ENCODE measurements at places on chromosomes 6 and 20.

DNA sequence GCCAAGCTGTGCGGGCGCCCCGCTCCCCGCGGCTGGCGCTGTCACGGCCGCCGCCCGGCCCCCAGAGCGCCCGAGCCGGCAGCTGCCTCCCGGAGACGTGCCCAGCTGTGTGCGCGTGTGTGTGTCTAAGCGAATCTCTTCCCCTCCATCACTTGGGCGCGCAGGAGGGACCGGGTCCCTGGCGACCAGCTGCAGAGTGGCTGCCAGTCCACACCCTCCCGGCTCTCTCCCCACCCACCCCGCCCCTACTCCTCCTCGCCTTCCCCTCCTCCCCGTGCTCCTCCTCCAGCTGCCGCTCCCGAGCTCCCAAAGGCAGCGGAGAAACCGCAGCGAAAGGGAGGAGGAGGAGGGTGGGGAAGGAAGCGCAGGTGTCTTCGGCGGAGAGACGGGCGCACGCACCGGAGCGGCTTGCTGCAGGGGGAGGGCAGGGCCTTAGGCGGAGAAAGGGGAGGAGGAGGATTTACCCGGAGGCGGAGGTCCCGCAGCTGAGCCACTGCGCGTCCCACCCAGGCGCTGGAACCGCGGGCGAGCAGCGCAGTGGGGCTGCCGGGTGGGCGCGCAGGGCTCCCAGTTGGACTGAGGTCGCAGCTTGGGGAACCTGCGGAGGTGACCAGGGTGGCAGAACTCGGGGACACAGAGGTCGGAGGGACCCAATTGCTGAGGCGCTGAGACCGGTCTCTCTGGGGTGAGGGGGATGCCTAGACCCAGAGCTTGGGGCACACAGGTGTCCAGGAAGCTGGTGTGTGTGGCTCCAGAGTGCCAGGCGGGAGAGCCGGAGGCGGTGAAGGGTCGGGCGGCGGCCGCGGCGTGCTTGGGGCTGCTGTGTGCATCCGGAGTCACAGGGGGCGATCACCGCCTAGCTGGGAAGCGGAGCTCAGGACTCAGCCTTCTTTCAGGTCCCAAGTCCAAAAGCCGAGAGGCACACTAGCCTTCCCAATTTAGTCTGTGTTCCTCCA is at the start of gene HS3ST5:
Gene HS3ST5, minus strand, starts transcription at position 198 of the 956 bp plus-strand sequence. CDS start 280,178 bp downstream, outside the sequence.
- DNase-seq, result no peak

DNA sequence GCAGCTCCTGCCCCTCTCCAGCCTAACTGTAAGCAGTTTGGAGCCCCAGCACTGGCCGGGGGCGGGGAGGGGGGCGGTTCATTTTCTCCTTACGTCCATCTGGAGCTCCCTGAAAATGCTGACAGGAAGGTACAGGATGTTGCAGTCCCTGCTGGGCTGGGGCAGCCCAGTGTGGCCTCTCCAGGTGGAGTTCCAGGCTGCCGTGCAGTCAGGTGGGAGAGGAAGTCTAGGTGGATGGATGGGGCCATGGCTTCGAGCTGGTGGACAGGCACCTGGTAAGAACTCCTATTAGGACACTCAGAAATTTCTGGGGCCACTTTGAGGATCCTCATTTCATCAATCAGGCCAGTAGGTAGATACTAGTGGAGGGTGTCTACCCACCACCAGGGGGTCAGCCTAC is 295.2 kb downstream of the CDH26 start:
- no peak for DNase-seq

GRCh38 chr20:41232973-41233926 is 84.3 kb downstream of the ZHX3 start:
- no peak for DNase-seq

- DNase-seq, result no peak
These were observed 108.1 kb downstream of the DLL1 start for GRCh38 chr6:170182781-170183120.

Measured in T-helper 22 cell (primary cell).